ENCODE measurements at places on chromosomes 3 and 15.

DNA sequence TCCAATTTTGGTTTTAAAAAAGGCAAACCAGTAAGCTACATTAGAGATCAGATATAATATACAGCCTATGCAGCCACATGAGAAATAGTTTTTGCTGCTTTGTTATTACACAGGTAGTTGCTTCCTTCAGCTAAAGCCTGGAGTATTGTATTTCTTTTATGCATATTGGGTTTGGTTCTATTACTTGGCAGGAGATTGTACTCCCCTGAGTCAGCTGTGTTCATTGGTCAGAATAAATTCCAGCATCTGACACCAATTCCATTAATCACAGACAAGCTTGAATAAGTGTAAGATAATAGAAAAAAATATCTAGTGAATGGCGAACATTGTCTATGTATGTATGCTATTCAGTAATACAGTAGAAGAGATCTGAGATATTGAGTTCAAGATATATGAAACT, 26.1 kb upstream of the ZCWPW2 start:
- DNase-seq, result no peak

DNA sequence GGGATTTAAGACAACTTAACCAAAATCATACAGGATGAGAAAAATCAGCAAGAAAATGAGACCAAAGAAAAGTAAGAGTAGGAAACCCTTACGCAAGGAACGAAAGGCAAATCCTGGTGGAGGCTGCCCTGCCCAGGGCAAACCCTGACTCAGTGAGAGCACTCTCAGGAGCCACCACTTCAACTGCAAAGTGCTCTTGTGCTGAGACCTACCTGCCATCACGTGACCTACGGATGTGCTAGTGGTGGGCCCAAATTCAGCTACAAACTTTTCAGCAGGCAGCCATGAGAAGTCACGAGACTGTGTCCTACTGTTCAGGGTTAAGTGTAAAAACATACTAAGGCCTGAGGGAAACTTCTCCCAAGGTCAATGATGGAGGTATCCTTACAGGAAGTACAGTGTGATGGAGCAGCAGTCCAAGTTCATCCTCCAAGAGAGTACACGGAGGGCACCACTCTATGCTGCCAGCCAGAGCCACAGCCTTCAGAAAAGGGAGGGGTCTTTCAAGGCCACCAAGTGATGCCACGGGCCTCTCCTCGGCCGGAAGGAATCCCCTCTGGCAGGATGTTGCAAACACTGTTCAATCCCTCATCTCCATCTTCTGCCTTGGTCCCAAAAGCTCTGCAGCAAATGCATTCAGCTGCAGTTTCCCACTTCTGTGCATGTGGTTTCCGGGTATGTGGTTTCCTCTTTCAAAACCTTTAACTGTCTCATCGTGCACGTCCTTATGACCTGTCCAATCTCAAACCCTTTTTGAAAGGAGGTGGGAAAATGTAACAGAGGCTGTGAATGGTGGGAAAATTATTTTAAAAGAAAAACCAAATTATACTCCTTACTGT, 9.5 kb downstream of the CHSY1 start:
- DNase-seq, result no peak

DNA sequence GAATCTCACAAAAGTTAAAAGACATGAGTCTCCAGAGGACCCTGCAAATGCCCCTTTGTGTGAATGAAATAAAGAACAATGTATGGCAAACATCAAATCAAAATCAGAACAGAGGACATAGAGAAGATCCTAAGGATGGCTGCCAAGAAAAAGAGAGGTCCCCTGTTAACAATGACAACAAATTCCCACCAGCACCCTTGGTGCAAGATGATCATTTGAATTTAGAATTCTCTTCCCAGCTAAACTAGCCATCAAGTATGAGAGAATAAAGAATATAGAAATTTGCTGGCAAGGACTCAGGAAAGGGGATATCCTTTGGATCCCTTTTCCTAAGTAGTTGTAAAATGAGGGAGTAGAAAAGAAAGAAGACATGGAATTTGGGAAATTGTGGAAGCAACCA, 8.2 kb downstream of the GP5 start:
- DNase-seq, result no peak

DNA sequence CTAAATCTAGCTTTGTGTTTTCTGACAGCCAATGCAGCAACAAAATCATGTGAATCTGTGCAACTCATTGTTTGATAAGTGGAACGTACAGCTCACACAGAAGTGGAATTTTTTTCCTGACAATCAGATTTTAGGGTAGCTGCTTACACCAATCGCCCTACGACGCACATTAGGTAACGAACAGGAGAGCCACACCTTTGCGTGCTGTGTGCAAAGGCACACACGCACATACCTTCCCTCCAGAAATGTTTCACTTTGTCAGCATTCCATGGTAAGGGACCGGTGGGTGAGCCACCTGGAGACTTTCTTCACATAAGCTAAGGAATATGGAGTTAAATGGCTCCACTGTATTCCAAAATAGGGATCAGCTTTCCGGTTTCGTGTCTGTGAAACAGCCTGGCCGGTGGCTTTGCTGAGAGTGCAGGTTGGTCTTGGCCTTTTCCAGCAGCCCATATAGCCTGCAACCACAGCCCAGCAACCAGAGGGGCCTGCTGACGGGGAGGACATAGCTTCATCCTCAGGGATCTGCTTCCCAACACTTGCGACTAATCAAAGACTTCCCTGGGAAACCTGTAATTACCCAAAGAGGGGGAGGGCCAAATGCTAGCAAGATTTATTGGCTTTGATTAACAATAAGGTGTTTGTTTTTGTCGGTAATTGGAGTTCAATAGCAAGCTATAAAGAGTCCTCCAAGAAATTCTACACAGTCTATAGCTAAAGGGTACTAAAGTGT, 145.3 kb downstream of the ADAMTS17 start:
- DNase-seq, result no peak

GRCh38 chr3:127206611-127207516, 13.9 kb downstream of the PRR23E start:
- DNase-seq, result no peak

DNA sequence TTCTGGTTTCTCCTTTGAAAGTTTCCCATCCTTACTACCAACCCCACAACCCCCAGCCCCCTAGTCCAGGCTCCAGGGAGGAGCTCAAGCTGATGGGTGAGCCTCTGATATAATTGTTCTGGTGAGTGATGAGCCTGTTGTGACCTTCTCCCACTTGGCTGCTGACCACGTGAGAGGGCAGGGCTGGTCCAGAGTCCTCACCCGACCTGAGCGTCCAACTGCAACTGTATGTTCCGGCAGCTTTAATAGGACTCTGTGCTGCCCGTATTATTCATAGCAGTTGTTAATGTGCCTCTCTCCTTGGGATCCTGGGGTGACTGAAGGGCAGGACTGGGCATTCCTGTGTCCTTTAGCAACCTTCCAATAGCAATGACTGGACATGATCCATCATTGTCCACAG, 56.2 kb downstream of the B3GNT5 start:
- no peak for DNase-seq

DNA sequence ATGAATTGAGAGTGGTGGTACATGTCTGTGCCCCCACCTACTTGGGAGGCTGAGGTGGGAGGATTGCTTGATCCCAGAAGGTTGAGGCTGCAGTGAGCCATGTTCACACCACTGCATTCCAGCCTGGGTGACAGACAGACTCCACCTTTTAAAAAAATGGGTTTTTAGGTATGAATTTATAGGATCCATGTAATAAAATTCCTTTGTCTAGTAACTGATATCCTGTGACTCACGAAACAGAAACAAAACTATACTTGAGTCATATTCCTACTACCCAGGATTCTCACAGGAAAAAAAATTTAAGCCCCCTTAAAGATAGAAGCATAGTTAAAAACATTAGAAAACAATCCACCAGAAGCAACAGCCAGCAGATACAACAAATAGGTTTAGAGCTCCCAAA, 10.0 kb upstream of the CRTC3 start:
- DNase-seq, result no peak

DNA sequence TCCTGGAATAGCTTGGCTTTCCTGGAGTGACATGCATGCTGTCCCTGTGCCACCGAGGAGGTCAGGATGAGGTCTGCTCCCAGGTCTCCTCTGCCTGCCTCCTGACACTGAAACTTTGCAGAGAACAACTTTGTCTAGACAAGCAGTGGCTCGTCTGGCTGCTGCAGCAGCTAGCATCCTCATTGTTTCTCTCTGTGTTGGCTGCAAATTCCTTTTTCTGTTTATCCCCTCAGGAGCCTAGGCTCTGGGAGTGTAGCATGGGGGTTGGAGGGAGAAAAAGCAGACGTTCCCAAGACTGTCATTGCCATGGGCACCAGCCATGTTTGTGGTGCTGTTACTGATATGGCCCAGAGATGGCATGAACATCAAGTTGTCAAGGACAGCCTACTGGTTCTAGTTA, 208.7 kb upstream of the LRIG1 start:
- DNase-seq, result no peak

GRCh38 chr3:61451841-61452240, 109.5 kb upstream of the PTPRG start:
- no peak for DNase-seq

DNA sequence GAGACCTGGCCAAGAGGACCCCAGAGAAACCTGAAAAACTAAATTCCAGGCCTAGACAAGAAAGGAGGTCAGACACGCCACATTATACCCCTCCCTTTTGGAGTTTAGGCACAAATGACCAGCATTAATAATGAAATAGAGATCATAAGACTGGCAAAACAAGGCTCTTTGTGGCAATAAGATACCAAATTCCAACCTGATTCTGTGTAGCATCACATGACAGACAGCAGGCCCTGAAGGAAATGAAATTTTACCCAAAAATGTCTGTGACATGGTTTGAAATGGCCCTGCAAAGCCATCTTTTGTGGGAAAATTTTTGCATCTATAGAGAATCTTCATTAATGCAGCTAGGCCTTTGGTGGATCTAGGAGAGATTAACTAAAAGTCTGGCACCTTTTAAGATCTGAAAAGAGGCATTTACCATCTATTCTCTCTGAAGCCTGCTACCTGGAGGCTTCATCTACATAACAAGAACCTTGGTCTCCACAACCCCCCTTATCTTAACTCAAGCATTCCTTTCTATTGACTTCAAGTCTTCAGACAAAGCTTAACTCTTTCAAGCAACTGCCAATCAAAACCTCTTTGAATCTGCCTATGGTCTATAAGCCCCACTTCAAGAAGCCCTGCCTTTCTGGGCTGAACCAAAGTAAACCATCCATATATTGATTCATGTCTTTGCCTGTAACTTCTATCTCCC, 8.0 kb downstream of the FAM174B start:
- DNase-seq, result no peak

GRCh38 chr3:40452057-40452456, 5.1 kb upstream of the RPL14 start:
- no peak for DNase-seq

DNA sequence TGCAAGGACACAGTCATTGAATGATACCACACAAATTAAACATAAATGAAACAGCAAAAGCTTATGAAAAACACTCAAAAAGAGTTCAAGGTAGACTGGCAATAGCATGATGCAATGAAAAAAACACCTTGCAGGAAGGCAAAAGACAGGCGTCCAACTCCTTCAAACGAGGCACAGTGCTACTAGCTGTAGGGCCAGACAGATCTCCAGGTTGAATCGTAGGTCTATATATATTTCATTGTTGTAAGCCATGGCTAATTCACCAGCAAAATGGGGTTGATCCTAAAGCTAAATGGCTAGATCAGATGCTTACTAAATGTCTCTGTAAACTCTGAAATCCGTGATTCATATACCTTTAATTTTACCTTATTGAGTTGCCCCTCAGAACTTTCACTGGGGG, 94.2 kb downstream of the THRB start:
- no peak for DNase-seq

DNA sequence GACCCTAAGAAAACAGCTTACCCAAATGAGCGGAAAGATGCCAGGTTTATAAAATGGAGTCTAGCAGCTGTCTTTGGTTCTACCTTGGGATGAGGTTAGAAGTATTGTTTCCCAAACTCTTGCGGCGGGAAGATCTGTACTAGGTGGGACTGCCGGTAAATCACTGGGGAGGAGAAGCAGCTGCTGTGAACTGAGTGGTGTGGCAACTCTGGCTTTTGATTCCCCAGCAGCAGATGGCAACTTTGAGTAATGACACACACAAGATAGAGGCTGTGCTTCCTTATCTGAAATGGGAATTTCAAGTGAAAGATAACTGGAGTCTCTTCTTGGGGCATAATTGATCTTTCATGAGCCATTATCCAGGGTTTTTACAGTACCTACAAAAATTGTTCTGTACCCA, 184.9 kb downstream of the ATG7 start:
- no peak for DNase-seq

GRCh38 chr3:152309535-152310307, 41.0 kb downstream of the MBNL1 start:
- no peak for DNase-seq

DNA sequence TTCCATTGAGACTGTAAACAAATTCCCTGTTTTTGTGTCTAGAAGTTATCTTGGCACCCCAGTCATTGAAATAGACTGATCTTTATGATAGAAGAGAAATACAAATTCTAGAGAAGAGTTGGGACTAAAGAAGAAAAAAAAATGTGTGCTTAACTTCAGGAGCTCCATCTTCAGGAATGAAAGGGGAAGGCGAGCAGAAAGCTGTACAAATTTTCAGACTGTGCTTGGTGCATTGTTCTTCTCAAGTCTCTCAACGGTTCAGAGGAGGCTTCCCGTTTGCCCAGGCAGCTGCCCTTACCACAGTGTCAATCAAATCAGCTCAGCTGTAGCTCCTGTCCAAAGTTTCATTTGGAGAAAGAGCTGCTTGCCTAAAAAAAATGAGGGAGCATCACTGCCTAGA, 41.7 kb downstream of the OXSM start:
- no peak for DNase-seq

DNA sequence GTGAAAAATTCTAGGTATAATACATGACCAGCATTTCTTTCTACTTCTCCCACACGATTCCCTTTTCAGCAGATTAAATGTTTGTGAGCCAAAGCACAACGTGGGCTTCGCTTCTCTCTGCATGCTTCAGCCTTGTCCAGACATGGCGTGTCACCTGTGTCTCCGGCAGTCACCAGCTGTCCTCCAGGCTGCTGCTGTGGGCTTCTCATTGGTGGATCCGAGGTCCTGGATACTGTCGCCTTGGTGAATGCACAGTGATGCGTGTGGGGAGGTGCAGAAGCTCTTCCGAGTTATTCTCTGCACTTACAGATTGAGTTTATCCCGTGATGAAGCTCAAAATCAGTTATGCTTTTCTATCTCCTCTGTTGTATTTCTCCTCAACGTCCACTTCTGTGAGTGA, 23.0 kb upstream of the GOLGA8J start:
- no peak for DNase-seq

- DNase-seq, result no peak
Measured at GRCh38 chr15:73873889-73874511, 636 bp downstream of the TBC1D21 start.

DNA sequence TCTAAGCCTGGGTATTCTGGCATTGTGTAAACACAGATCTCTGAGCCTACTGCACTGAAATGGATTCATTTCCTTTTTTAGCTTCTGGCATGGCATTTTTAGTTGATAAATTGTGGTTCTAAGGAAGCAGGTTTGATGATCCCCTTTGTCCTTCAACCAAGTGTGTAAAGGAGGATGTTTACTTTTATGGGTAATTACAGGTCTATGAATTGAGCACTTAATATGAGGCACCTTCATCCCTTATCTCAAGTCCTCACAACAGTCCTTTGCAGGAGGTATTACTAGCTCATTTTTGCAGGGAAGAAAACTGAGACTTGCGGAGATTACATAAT, 30.8 kb upstream of the ZBTB38 start:
- no peak for DNase-seq

Data from right kidney (tissue), 9 donors.